ENCODE measurements at places on chromosomes 1 and 21.

DNA sequence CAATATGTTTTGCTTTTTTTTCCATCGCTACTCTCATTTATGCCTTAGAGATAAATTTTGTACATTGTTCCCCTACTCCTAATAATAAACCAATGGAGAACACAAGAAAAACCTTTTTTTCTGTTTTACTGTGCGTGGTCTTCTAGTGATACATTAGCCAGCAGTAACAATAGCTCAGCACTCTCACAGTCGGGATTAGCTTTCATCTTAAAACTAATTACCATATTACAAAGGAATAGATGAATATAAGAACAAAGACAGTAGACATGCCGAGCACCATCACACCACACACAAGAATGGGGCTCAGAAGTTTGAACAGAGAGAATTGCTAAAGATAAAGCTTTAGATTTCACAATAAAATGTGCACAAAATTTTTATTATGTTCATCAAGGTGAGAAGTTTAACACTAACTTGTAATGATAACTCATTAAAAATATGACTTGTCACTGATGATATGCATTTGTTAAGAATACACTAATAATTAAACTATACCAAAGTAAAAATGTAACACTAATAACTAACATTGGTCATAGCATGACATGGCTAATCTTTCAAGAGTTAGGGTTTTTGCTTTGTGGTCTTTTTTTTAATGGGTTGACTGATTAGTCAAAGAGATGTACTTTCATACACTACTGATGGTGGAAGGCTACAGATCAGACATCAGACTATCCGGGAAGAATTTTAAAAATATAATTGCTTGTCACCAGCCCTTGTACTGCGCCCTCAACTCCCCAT is 61.8 kb downstream of the EXTL2 start:
- no peak for DNase-seq

GRCh38 chr1:13550663-13551062 is 33.0 kb upstream of the PDPN start:
- no peak for DNase-seq

GRCh38 chr1:45407629-45408287 is 67.5 kb upstream of the MUTYH start:
- no peak for DNase-seq

- no peak for DNase-seq
Measured at GRCh38 chr21:42892582-42892930, 553 bp upstream of the NDUFV3 start.
